ENCODE measurements at places on chromosomes 6 and 20.

GRCh38 chr20:11235058-11235457, 561.3 kb upstream of the JAG1 start:
- DNase-seq: no peak

- no peak for DNase-seq
These were observed 22.7 kb upstream of the MLN start for GRCh38 chr6:33826537-33826936.

DNA sequence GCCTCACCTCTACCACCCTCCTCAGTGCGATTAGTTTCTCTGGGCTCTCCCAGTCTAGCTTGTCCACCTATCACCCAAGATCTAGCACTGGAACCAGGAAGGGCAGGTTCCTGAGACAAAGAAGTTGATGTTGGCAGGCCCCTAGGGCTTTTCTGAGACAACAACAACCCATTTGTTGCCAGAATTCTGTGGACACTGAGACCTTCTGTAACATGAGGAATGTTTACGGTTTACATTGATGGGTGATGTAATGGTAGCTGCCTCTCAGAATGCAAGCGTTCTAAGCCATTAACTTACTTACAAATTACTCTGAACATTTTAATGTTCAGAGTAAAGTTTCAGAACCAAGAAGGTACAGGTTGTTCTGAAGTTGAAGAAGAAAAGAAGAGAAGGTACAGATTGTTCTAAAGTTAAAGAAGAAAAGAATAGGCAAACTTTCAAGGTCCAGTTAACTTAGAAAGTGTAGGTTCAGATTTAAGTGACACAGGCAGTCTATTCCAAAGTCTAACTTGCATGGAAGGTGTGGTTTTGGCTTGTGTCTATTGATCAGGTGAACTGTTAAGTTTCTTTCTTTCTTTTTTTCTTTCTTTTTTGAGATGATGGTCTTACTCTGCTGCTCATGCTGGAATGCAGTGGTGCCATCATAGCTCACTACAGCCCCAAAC, 3.7 kb upstream of the MED23 start:
- DNase-seq: no peak

DNA sequence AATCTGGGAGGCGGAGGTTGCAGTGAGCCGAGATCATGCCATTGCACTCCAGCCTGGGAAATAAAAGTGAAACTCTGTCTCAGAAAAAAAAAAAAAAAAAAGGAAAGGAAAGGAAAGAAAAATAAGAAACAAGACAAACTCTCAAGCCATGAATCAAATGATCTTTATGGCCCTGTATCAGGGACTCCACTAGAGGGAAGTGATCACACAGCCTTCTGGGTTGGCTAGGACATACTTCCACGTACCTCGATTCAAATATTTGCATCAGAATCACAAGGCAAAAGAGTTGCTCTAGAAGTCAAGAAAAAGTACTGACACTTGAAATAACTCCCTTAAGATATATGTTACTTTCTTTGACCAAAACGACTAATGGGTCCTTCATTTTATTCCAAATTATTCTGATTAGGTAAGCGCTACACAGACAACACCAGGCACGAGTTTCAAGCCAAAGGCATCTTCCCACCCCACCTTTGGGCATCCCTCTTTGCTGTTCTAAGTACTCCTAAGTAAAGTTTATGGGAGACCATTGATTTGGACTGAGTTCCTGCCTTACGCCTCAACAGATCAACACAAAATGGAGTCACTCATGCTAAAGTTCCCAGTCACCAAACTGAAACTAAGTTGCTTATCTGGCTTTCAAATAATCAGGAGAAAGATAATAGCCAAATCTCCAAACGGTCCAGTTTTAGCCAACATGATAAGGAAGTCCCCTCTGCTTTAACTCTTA, 77.5 kb upstream of the NT5E start:
- DNase-seq: no peak

DNA sequence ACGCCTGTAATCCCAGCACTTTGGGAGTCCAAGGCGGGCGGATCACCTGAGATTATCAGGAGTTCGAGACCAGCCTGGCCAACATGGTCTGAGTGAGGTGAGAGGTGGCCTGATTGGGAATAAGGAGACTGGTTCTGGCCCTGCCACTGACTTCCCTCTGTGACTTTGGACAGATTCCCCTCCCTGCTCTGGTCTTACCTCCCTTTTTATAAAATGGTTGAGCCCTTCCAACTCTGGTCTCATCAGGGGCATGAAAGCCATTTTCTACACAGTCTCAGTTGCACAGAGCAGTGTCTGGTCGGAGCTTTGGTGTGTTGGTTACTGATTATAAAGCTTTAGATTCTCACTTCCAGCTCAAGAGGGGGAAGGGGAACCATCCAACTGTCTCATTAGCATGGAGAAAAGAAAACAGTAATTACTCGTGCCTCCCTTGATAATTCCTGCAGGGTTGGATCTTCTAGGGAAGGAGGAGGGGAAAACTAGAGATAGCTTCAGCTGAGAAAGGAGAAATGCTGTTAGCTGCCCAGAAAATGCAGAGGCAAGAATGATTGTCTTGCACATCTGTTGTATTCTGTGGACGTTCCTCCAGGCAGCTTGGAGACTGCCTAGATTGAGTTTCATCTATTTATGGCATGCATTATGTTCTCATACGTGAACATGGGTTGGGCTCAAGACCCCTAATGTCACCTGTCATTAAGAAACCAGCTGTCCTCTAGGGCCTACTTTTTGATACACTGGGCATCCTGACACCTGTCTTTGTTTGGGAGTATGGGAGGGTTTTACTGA, 30.4 kb downstream of the RALY start:
- DNase-seq: no peak

DNA sequence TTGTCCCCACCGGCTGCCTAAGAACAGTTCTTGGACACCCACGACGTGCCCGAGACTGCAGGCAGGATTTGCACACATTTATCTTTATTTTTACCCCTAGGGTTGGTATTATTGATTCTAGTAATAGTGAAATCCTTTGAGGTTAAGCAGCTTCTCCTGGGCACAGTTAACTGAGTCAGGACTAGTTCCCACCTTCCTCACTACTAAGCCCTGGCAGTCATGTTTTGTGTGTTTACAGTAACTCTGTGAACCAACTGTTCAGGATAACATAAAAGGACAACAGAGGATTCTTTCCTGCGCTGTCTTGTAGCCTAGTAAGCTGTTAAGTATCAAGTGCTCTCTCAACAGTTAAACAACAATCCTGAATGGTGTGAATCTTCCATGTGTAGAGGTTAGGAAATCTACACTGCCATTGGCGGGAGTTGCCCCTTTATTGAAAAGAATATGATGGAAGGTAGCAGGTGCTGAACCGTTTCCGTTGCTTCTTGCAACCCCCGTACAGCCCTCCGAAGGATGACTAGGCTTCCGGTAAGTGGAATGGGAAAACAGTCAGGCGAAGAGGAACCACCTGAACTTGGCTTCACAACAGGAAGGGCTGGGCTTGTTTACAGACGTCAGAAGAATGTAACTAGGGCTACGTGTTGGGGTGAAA, 979 bp upstream of the SOD2 start:
- DNase-seq: no peak

- no peak for DNase-seq
These were observed 138.9 kb upstream of the TMEM170B start for GRCh38 chr6:11398451-11399326.

DNA sequence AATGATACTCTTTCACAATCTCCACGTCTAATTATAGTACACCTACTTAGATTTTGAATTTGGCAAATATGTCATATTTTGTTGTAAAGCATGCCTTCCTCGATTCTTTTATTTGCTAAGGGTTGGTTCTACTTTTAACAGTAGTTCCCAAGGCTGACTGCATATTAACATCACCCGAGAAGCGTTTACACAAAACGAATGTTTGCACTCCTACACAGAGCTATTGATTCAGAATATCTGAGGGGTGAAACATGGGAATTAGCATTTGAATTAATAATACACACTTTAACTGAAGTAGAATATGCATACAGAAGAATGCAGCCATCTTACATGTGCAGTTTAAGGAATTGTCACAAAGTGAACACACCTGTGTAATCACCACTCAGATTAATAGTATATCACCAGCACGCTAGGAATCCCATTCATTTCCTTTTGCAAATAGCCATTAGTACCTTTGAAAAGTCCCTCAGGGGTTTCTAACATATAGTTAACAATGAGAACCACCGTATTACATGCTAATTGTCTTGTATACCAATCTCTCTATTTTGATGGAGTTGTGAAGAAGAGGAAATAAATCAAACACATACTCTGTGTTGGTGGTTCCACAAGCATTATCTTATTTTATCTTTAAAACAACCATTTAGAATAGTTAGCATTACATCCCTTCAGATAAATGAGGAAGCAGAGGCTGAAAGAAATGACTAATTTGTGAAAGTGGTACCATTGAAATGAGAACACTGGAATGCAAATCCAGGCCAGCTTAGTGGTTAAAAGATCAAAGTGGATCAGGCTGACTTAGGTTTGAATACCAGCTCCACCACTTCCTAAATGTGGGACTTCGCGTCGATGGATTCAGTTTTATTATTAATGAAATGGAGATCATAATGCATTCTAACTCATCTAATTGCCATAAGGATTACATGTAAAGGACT, 317.6 kb downstream of the HDGFL1 start:
- no peak for DNase-seq

DNA sequence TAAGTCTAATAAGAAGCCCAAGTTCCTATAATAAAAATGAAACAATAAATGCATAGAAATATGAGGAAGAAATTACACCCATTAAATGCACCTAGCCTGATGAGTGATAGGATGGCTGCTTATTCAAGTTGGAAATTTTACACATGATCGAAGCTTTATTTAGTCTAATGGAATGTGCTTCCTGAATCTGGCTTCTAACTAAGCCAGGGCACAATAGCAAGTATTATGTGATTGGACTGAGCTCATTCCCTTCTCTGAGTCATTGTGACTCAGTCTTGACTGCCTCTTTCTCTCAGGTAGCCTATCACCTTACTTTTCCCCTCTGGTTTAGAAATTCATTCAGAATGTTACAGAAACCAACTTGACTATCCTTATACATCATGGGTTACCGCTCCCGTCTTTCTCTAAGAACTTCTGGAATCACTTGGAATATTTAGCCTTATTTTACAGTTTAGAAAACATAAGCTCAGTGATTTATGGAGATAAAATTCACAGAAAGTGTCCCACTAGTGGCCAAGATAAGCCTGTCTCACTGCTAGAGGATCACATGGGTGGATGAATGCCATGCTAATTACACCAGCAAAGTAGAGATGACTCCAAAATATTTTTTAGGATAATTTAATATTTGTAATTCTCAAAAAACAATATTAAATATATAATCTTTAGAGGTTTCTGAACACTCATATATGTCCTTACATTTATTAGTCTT, 505.3 kb upstream of the JAG1 start:
- DNase-seq: no peak

DNA sequence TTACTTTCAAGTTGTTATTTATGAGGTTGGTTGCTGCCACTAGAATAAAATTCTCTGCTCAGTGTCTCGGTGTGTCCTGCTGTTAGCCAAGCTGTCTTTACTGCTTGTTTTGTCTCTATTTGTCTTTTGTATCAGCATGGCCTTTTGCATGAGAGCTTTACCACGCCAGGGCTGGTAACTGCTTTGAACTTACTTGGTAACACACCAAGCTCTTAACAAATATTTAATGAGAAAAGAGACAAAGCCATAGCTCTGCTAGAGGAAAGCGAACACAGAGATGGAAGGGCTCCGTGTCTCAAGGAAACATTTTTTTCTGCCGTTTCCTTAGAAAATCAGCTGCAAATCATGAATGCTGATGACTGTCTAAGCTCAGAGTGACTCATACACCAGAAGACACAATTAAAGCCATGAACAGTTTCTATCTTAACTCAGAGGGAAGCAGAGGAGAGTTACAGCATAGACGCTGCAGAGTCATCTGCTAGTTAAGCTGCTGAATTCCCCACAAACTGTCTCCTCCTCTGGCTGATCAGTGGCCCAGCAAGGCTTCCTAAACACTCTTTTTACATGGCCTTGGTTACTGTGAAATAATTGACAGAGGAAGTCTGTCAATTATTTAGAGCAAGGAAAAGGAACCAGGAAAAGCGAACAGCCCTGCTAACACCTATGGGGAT, 44.8 kb downstream of the AGPAT4 start:
- no peak for DNase-seq

DNA sequence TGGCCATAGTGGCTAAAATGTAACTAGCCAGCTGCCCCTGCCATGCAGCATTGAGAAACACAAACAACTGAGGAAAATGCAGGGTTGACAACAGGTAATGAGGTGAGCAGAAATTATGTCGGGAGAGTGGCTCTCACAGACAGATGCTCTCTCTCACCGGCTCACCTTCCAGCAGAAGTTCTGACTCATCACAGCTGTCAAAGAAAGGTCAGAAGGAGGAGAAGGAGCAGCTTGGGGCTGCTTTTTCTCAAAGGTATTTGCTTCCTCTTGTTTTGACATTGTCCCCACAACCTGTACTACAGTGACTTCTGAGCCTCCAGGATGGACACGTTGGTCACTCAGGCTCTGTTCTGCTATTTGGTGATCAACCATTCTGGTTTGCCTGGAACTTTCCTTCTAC, 190.5 kb upstream of the HEY2 start:
- no peak for DNase-seq

DNA sequence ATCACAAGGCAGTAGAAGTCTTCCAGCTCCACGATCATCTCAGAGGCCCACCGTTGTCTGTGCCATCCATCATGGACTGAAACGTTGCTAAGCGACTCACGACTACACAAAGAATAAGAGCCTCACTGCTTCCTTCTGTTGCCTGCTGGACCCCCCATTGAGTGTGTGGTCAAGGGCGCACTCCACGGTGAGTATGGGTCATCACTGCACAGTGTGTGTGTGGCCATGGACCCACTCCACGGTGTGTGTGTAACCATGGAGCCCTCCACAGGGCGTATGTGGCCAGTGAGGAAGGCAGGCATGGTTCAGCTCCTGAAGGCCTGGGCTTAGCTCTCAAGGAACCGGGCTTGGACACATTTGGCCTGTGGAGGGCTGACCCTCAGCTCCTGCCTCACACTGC, 123.4 kb upstream of the AFDN start:
- DNase-seq: no peak

GRCh38 chr6:30323806-30324205, 2.9 kb upstream of the TRIM39 start:
- DNase-seq: no peak

Measured in NCI-H2107 (cell line).